ENCODE measurements at places on chromosomes 4 and X. TPM values are rescaled to one million over a fixed set of nuclear protein-coding genes. Genes with fewer than 3 reads are reported as not detected.

Gene PIM2
- 4.4 TPM for total RNA-seq

Gene KIAA1210
- total RNA-seq = not detected

Gene DMRTC1B
- not detected for total RNA-seq

Gene TMPRSS11F
- total RNA-seq = not detected

Gene VCX2
- not detected for total RNA-seq

GRCh38 chrX:43629229-43629628, 26.9 kb upstream of the MAOA start:
- DNase-seq = no peak

DNA sequence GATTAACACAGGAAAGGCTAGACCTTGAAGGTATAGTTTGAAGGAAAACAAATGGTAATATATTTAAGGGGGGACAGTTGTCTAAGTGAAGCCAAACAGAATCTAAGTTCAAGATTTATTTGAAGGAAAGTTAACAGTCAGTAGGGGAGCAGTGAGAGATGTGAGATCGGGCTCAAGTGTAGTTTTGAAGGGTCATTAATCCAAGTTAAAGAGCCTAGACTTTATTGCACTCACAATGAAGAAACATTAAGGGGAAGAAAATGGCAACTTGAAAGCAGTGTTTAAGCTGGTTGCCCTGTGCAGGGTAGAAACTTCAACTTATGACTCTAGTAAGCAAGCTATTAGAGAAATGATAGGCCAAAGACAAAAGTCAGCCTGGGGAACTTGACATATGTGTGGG, 1952.2 kb downstream of the PCDH7 start:
- no peak for DNase-seq

- DNase-seq = peak; percentile 13
Observed at GRCh38 chr4:37793562-37793961, 32.9 kb upstream of the PGM2 start.

- DNase-seq = no peak
Observed at GRCh38 chr4:182897601-182898478, 19.3 kb downstream of the DCTD start.

- peak; percentile 44 for DNase-seq
Observed at GRCh38 chr4:81052119-81053068, 21.9 kb downstream of the BMP3 start.

DNA sequence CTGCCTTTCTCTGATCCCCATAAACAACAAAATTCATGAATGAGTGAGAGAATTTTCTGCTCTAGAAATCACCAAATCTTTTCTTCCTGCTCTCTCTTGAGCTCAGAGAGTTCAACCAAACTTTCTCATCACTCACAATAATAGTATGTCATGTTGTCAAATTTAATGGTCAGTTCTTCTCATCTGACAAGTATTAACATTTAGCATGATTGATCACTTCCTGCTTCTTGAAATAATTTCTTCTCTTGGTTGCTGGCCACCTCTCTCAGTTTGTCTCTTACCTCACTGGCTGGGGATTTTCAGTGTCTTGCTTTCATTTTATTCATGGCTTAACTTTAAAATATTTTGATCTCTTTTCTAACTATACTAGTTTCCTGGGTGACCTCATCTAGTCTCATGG, 25.5 kb upstream of the FGF5 start:
- no peak for DNase-seq

GRCh38 chr4:96162636-96163035, 322.7 kb downstream of the PDHA2 start:
- no peak for DNase-seq

- DNase-seq = no peak
Observed at GRCh38 chr4:39274503-39274902, 91.7 kb downstream of the RFC1 start.

- DNase-seq = no peak
Observed at GRCh38 chr4:108119199-108119800, 49.4 kb downstream of the LEF1 start.

GRCh38 chr4:90187148-90187884, 60.1 kb downstream of the CCSER1 start:
- no peak for DNase-seq

Data from PC-9 (cell line).